Hepatocyte (in vitro differentiated cells): ENCODE measurements at places on chromosomes 5 and 9.

GRCh38 chr9:129193655-129194054, 15.6 kb upstream of the IER5L start:
- no peak for DNase-seq

- no peak for DNase-seq
Observed at GRCh38 chr5:104385906-104386305, 823.3 kb upstream of the NUDT12 start.

DNA sequence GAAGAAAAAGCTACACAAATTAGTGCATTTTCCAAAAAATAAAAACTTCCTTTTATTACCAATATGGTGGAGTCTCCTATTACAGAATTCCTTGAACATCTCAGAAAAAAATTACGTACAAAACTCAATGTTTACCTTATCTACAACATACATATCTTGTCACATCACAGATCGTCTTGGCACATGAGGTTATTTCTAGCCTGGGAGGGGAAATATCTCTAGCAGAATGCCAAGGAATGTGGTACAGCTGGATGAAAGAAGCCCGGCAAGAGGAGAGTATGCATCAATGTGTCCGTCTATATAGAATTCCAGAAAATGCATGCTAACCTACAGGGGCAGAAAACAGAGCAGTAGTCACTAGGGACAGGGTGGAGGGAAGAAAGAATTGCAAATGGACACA, 443.8 kb downstream of the ZSWIM6 start:
- no peak for DNase-seq

- no peak for DNase-seq
Observed at GRCh38 chr9:93578844-93579243, 2.5 kb downstream of the PHF2 start.

GRCh38 chr9:129059796-129060785, 20.8 kb upstream of the DOLPP1 start:
- DNase-seq = no peak

DNA sequence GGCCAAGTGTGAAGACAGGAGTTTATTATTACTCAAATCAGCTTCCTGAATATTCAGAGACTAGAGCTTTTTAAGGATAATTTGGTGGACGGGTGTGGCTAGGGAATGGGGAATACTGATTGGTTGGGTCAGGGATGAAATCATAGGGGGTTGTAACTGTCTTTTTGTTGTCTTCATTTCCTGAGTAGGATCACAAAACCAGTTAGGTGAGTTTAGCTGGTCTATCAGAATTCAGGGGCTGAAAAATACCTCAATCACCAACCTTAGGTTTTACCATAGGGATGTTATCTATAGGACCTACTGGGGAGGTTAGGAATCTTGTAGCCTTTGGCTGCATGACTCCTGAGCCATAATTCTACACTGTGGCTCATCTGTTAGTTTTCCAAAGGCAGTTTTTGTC, 235.8 kb downstream of the YTHDC2 start:
- DNase-seq = no peak

- no peak for DNase-seq
Observed at GRCh38 chr5:75992753-75993152, 90.4 kb upstream of the SV2C start.

GRCh38 chr5:151799407-151799806, 27.7 kb downstream of the G3BP1 start:
- DNase-seq = no peak

DNA sequence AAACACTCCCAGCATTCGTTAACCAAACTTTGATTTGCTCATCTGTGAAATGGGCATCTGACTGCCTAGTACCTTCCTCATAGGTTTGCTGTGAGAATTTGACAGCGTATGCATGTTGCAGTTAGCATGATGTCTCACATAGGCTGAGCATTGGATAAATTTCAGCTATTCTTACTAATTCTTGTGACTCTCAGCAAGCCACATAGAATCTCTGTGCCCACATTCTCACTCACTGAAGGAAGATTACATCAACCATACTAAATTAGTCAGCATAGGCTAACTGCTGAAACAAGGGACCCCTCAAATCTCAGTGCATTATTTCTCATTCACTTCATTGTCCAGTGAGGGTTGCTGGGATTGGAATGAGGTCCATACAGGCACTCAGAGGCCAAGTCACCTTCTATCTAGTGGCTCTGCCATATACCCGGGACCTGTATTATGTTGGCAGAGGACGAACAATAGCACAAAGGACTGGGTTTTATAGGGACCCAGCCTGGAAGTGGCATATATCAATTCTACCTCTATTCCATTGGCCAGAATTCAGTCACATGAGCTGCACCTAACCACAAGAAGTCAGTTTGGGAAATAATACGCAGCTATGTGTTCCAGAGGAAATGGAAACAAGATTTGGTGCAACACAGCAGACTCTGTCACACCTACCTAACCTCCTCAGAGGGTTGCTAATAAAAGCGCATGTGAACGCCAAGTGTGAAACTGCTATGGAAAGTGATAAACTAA, 4.2 kb upstream of the PTGER4 start:
- DNase-seq = no peak

DNA sequence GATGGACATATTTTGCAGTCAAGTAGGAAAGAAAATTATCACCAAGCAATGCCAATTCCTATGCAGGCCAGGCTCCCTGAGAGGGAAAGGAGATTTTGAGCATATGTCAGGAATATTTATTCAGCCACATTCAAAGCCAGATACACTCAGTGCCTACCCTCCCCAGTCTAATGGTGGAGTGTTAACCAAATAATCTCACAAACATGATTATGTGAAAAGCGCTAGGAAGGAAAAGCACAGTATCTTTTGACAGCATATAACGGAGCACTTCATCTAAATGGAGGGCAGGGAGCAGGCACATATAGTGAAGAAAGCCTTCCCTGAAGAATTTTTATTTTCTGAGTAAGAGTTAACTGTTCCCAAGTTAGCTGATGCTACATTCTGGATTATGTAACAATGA, 80.3 kb upstream of the SLC30A5 start:
- DNase-seq = no peak

DNA sequence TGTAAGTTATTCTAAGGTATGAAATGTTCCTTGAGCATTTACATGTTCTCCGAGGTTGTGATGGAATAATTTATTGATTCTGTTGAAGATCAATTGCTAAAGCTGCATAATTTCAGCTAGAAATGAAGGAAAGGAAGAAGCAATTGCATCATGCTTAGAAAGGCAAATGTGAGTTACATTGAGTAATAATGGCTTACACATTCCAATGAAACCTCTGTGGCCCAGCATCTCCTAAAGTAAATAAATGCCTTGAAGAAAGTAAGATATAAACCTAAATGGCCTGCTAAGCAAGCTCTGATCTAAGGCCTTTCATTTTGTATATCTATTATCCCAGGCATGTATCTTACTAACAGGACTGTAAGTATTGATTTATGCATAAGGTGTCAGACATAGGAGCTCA, 677.3 kb upstream of the RGMB start:
- DNase-seq = no peak

DNA sequence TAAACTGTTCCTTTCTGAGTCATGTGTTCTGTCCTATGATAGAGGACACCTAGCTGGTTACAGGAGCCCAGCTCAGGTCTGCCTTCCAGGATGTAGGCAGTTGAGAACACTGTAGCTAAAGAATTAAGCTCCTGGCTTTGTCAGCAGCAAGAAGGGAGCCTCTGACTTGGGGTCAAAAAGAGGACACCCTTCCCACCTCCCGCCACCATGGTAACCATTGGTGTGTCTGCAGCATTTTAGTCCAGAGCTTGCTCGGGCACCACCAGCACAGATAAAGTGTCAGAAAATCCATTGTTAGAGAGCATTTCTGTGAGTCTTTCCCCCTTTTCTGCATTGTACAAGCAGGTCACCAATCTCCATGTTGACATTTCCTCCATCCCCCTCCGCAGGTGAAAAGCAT, 181.7 kb downstream of the DOCK8 start:
- DNase-seq = no peak

GRCh38 chr9:76378367-76379073, 15.7 kb downstream of the RFK start:
- DNase-seq = no peak

DNA sequence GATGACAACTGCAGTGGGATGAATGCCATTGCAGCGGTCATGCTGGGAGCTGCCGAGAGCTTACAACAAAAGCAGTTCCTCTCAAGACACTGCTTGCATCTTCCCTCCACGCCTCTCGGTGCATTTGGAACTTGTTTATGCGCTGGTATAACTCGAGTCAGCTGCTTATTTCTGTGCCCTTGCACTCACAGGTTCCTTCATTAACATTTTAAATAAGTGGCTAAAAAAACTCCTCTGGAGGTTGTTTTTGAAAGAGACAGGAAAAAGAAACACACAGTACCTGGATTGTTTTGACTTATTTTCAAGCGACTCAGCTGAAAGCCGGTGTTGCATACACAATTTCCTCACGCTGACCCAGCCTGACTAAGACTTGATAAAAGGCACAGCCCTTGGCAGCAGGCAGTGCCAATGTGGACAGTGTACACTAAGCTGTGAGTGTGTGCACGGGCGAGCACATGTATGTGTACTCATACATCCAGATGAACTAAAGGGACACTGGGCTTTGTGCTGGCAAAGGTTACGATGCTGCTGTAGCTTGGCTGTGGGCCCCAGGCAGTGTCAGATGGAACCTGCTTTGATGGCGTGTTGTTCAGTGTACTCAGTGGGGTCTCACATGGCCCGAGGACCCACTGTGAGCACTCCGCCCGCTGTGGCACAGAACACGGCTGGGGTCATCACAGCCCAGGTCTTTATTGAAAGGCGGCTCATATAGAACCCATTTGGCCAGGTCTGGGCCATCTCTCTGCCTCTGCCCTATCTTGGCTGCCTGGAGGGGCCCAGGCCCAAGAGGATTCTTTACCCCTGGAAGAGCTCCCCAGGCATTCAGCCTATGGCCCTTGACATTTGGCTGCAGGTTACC, 92.3 kb downstream of the ANKRD33B start:
- no peak for DNase-seq

- peak; percentile 24 for DNase-seq
Observed at GRCh38 chr5:127723571-127723970, 20.4 kb downstream of the CCDC192 start.

GRCh38 chr5:59765446-59765845, 128.1 kb downstream of the PDE4D start:
- DNase-seq = no peak

DNA sequence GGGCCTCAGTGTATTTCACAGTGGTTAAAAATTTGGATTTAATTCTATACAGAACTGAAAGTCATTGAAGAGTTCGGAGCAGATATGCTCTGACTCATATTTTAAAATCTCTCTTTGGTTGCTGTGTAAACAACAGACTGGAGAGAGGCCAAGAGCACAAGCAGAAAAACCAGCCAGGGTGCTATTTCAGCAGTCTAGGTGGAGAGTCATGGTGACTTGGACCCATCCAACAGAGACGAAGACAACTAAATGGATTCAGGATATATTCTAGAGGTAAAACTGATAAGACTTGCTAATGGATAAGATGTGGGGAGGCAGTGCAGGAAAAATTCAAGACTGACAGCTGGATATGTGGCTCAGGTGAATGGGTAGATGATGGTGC, 168.9 kb downstream of the MAPKAP1 start:
- DNase-seq = peak; percentile 66

- no peak for DNase-seq
Observed at GRCh38 chr9:94812343-94812742, 85.8 kb downstream of the AOPEP start.

- no peak for DNase-seq
Observed at GRCh38 chr5:39696672-39697398, 272.1 kb upstream of the DAB2 start.

DNA sequence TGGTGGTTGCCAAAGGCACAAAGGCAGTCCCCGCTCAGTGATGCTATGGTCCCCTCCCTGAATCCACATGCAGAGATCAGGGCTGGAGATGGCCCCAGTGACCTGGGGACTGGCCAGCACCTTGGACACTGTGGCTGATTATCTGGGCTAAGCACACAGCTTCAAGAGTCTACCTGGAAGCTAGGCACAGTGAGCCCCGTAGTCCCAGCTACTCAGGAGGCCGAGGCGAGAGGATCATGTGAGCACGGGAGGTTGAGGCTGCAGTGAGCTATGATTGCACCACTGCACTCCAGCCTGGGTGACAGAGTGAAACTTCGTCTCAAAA, 8.3 kb upstream of the SCGB3A1 start:
- DNase-seq = no peak

- peak; percentile 78 for DNase-seq
Observed at GRCh38 chr9:87713278-87713987, 12.5 kb upstream of the CTSL start.

DNA sequence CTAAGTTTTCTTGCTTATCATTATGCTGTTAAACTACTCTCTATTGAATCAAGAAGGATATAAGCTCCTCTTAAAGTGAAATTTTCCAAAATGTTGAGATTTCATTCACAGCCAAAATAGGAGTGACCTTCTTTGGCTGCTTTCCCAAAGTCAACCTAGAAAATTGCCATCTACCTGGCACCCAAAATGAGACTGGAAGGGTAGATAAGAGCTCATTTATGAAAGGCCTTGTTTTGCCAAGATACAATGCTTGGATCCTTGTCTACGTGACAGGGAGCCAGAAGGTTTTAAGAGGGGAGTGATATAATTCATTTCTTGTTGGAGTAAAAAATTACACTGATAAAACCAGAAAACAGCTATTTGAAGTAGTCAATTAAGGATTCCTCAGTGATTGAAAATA, 287.1 kb downstream of the IZUMO3 start:
- DNase-seq = no peak

DNA sequence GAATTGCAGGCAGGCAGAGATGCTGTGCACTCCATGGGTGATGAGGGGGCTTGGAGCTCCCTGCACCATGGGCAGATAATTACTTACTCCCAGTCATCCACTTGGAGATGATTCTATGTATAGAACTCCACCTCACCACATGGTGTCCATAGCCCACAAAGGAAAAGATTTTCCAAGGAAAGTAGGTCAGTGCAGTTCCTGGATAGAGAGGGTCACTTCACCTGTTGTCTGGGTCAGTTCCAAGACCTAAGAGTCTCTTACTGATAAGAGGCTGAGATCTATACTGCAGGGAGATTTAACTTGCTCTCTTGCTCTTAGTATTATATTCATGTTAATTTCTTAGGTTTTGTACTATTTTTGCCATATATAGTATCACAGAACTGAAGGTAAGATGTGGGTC, 113.9 kb upstream of the BRINP1 start:
- DNase-seq = no peak

GRCh38 chr5:156327296-156327695, 332 bp downstream of the SGCD start:
- no peak for DNase-seq

DNA sequence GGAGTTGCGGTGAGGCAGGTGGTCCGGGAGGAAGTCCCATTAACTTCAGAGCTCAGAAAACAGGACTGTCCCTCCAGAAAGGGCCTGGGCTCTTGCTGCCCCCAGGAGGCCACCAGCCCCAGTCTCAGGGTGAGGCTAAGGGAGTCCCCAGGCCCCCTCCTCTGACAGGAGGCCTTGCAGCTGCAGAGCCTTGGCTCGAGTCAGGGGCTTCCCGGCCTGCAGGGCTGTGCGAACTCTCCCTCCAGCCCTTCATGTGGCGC, 3.2 kb upstream of the STPG3 start:
- no peak for DNase-seq

DNA sequence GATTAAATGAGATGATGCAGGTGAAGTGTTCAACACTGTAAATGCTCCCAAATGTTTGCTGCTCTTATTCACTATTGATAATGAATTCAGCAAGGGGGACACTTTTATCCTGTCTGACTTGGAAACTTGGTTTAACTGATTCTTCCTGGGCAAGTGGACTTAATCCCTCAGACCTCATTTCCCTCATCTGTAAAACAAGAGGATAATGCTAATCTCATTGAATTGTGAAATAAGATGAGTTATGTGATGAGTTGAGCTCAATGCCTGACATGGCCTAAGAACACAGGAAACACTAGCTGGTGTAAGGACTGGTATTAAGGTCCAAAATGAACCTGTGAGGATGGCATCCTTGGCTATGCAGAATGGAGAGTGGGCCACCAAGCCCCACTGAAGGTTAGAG, 23.3 kb downstream of the TNFSF15 start:
- no peak for DNase-seq

- no peak for DNase-seq
Observed at GRCh38 chr5:157540707-157541446, 34.7 kb downstream of the ADAM19 start.
